Progenitor cell of endocrine pancreas (in vitro differentiated cells): ENCODE measurements at places on chromosomes 1 and 21.
A peak's percentile ranks its signal among the peaks of the same experiment; 100 is the strongest.

- no peak for DNase-seq
Observed at GRCh38 chr1:182386980-182387379, 4.6 kb downstream of the GLUL start.

GRCh38 chr1:87045761-87046304 is 131.4 kb downstream of the HS2ST1 start:
- DNase-seq = no peak

GRCh38 chr1:244067893-244068292 is 16.8 kb downstream of the ZBTB18 start:
- DNase-seq = no peak

GRCh38 chr1:156378557-156378956 is 9.5 kb downstream of the RHBG start:
- no peak for DNase-seq

DNA sequence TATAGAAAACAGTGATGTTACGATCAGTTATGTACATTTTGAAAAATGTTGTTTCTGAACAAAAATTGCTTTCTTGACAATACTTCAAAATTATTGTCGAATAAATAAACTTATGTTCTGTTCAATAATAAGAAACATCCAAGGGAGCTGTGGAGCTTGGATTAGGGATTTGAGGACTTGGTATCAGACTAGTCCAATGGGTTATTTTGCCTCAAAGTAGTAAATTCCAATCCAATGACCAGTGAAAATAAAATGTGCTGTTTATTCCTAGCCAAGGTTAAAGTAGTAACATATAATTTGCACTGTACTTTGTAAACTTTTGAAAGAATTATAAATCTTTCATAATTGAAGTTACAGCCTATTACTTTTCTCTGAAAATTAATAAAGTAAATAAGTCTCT is 79.1 kb upstream of the IVNS1ABP start:
- DNase-seq = no peak

GRCh38 chr1:165444897-165445370 is at the start of gene RXRG:
RXRG (minus strand) TSS chr1:165445126; CDS start chr1:165444893, 233 bp downstream.
- peak; percentile 38 for DNase-seq

GRCh38 chr1:205930799-205931281 is 12.4 kb downstream of the SLC26A9 start:
- DNase-seq = no peak

DNA sequence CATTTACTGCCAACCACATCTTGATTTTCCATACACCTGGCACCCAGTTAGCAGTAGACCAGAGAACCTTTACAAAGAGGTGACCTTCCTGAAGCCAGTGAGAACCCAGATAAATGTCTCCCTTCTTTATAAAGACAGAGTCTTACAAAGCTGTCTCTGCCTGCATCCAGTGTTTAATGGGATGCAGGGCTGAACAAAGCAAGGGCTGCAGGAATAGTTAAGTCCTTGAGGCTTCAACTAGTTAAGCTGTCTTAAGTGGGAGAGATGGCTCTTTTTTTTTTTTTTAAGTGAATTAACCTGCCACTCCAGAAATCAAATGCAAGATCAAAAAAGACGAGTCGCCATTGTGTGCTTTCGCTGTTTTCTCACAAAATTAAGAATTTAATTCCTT is 1.5 kb downstream of the AHCYL1 start:
- DNase-seq = no peak

DNA sequence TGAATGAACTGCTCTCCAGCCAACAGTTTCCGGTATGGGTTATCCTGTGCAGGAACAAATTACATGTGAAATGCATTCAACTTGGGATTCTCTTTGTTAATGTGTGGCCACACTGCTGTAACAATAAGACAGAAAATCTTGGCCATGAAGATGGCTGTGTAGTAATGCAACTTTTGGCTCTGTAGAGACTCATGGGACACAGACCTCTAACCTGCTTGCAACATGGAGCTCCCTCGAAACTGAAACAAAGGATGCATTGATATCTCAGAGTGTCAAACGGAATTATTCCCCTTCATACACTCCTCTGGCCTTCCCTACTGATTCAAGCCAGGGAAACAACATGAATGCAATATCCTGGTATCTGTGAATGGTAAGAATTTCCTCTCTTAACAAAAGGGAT is 559.3 kb upstream of the ZRANB2 start:
- no peak for DNase-seq

DNA sequence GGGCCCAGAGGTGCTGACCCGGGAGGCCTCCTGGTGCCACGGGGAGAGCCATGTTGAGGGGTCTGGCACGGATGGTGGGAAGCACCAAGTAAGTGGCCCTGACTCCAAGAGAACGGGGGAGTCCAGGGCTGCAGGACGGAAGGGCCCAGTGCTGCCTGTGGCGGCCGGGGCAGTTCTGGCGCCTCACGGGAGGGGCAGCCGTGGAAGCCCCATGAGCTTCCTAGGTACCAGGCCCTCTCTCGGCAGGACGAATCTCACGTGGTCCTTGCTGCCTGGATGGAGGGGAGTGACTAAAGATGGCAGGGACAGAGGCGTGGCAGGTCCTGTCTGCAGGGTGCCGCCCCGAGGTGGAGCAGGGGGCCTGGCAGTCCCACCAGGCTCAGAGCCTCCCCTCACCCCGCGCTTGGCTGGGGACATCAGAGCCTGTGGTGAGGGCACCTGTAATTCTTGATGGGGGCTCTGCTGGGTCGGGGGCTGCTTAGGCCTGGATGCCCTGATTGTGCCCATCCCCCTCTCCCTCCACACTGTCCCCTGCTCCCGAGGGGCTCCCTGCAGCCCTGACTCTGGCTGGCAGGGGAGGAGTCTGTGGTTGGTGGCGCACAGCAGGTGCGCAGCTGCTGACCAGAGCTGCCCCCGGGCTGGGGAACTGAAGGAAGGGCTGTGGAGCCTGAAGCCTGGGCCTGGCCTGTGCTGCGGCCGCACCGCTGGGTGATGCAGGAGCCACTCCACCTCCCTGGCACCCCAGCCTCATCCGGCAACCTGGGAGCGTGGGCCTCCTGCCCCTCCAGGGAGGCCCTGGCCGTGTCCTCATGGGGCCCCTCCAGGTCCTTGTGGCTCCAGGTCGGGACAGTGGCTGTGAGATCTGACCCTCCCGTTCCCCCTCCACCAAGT is 31.4 kb downstream of the POFUT2 start:
- DNase-seq = peak; percentile 9

DNA sequence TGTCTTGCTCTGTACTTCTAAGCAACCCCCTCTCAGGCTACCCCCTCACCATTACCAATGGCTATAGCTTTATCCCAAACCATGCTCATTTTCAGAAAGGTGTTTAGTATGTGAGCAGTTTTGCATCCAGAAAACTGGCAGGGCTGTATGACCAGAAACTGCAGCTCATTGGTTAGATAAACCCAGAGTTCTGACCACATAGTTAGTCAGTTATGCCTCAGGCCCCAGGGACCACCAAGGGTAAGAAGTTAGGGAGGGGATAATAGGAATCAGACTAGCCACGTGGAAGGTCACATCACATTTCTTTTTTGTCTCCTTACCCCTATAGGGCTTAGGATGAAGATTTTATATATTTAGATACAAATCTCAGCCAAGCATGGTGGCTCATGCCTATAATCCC is 1.2 kb downstream of the ITGA10 start:
- DNase-seq = no peak

DNA sequence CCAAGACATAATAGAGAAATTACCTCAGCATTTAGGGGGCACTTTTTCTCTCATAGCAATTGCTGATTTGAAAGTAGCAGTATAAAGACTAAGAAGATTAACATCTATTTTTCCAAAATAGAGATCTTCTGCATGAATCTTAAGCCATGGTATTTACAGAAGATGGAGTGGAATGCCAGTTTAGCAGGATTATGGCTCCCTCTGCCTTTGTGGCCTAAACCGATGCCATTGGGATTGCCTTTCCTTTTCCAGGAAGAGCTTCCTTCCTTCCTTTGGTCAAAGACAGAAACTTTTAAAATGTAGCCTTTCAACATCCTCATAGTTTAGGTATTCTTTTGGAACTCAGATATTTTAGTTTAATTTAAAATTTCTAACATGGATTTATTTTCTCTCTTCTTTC is 39.4 kb downstream of the CFHR5 start:
- no peak for DNase-seq

- no peak for DNase-seq
Observed at GRCh38 chr1:159751031-159751430, 29.7 kb upstream of the DUSP23 start.

- no peak for DNase-seq
Observed at GRCh38 chr21:32349333-32349944, 43.4 kb downstream of the URB1 start.

GRCh38 chr21:34362136-34362444 is 1.7 kb upstream of the KCNE2 start:
- no peak for DNase-seq

DNA sequence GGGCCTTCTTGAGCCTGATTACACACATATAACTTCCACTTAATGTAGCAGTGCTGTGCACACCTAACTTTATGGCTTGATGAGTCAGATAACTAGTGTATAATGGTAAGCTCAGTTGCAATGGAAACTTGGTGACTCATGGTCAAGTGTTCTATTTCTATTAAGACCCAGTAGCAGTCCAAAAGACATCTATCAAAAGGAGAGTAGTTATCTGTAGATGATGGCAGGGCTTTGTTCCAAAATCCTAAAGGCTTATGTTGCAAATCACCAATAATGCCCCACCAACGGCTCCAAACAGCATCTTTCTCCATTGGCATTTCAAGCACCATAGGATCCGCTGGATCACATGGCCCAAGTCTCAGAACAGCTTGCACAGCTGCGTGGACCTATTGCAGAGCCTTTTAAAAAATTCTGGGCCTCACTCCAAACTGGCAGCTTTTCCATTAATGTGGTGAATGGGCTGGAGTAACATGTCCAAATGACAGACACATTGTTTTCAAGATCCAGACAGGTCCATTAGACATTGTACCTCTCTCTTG is 566.8 kb upstream of the USP24 start:
- DNase-seq = no peak

DNA sequence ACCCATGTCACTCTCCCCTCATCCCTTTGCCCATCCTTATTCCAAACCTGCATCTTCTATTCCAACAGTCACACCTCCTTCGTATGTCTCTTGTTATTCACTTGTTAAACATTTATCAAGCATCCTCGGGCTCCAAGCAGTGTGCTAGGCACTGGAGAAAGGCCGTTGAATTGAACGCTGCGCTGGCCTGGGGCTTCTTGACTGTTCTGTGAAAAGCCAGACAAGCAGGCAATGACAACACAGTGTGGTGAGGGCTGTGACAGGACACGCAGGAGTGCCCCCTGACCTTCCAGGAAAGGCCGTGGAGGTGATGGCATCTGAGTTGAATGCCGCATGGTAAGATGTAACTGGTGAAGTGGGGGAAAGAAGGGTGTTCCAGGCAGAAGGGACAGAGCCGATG is 19.2 kb downstream of the ETV3 start:
- DNase-seq = no peak

GRCh38 chr1:153866045-153866850 is 56.5 kb downstream of the GATAD2B start:
- DNase-seq = no peak

DNA sequence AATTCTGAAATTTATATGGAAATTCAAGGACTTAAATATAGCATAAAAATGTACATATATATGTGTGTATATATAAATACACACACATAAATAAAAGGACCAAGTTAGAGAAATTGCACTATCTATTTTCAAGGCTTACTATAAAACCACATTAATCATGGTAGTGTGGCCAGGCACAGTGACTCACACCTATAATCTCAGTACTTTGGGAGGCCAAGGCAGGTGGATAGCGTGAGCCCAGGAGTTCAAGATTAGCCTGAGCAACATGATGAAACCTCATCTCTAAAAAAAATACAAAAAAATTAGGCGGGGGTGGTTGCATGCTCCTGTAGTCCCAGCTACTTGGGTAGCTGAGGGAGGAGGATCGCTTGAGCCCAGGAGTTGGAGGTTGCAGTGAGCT is 171.4 kb upstream of the GORAB start:
- no peak for DNase-seq

DNA sequence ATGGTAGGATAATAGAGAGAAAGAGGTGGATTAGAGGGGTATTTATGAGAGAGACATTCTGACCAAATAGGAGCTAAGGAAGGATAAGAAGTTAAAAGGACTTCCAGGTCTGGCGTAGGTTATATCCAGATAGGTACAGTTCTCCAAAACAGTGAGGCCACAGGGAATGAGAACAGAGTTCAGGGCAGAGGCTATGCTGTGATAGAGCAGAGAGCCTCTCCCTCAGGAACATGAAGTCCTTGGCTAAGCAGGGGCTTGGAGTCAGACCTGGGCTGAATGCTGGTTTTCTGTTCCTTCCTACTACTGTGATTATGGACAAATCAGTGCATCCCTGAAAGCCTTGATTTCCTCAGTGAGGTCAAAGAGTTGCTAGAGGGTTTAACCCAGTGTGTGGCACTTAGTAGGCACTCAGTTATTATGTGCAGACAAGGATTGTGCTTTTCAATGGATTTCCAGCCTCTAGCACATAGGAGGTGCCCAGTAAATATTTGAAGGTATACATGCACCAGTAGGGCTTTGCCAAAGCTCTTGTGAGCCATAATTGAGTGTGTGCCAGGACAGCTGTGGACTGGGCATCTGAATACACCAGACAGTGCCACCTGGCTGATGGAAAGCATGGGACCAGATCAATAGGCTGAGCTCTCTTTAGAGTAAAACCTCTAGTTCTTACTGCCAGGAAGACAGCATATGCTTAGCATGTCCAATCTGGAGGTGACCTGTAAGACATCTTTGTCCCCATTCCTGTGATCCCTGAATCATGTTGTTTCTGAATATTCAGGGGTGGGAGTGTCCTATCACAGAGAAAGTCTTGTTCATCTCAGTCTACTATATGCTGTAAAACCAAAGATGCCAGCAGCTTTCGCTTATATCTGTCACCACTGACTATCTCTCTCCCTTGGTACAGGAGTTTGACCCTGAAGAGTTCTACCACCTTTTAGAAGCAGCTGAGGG is 111.1 kb downstream of the PIK3R3 start:
- no peak for DNase-seq

DNA sequence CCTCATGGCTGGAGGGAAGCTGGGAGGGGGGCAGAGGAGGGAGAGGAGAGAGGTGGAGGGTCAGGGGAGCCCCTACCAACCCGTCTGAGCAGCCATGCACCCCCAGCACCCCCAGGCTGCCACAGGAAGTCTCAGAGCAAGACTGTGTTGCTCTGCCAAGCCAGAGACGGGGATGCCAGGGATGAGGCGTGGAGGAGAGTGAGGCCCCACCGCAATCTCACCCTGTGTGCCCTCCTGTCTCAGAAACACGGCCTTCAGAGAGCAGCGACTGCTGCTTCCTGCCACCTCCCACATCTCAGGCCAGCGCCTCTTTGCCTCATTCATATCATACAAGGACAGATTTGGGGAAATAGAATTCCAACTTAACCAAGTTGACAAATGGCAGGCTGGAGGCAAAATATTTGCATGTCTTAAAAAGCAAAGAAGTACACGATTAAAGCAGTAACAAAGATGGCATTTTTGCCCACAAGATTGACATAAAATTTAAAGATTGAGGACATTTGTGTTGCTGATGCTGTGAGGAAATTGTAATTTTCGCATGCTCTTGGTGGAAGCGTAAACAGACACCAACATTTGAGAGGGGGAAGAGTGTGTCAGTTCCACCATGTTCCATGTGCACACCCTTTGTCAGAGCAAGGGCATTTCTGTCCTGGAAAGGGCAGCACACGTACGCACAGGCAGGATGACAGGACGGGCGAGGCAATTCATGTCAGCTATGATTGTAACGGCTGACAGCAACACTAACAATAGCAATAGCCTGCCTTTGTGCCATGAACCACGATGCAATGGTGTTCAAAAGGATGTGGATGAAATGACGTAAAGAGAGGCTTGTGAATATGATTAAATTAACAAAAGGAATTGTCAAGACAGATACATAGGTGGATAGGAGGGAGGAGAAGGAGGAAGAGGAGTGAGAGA is 59.0 kb upstream of the BACE2 start:
- DNase-seq = no peak

- no peak for DNase-seq
Observed at GRCh38 chr1:111906111-111906510, 83.4 kb downstream of the KCND3 start.

- no peak for DNase-seq
Observed at GRCh38 chr1:2831596-2832212, 30.2 kb upstream of the TTC34 start.
